ENCODE measurements at places on chromosomes 11 and 22.

- DNase-seq = no peak
Measured at GRCh38 chr11:75233754-75234172, 6.8 kb upstream of the TPBGL start.

DNA sequence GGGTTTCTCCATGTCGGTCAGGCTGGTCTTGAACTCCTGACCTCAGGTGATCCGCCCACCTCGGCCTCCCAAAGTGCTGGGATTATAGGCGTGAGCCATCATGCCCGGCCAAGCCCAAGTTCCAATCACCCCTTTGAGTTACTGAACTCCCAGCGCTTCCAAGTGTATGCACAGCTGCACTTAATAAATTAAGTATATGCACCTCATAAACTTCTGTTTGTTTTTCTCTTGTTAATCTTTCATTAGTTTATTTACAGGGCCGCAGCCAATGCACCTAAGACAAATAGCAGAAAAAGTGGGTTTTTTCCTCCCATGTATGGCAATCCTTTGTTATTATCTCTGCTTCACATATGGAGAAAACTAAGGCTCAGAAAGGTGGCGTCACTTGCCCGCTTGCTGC, 21.3 kb downstream of the SYN3 start:
- no peak for DNase-seq

GRCh38 chr22:46039535-46039934, 62.6 kb upstream of the WNT7B start:
- no peak for DNase-seq

- DNase-seq = no peak
Measured at GRCh38 chr11:11217929-11218628, 135.0 kb downstream of the CSNK2A3 start.

GRCh38 chr11:124724979-124725718, 14.6 kb upstream of the NRGN start:
- no peak for DNase-seq

- peak; percentile 90 for DNase-seq
Measured at GRCh38 chr22:36180038-36180880, 19.7 kb upstream of the APOL3 start.

DNA sequence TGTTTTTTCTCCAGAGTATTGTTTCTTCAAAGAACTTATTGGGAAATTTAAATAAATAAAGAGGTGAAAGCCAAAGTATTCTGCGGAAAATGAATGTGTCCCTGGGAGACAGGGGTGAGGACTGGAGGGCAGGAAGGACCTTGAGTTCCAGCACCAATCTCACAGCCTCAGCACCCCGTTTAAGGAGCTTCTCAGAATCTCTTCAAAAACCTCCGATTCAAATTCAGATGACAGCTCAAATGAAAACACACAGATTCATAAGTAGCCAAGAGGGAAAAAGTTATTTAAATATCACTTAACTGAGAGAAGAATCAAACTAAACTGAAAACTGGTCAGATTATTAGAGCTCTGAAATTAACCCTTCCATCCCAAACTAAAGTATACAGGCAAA, 12.5 kb downstream of the MTMR2 start:
- DNase-seq = no peak

DNA sequence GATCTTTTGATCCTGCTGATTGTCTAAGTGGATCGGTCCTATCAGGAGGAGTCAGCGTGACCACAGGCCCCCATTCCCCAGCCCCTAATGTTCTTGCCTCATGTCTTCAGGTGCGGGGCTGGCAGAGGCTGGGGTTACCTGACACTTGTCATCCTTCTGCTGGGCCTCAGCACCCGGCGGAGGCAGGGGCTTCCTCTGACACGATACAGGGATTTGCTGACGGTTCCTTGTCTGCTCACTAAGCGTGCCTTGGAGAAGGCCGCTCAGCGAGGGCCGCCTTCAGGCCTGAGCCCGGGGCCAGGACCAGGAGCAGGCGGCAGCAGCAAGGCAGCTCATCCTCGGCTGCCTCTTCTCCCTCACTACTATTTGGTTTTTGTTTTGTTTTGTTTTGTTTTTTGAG, 45.7 kb upstream of the KCNQ1OT1 start:
- no peak for DNase-seq

DNA sequence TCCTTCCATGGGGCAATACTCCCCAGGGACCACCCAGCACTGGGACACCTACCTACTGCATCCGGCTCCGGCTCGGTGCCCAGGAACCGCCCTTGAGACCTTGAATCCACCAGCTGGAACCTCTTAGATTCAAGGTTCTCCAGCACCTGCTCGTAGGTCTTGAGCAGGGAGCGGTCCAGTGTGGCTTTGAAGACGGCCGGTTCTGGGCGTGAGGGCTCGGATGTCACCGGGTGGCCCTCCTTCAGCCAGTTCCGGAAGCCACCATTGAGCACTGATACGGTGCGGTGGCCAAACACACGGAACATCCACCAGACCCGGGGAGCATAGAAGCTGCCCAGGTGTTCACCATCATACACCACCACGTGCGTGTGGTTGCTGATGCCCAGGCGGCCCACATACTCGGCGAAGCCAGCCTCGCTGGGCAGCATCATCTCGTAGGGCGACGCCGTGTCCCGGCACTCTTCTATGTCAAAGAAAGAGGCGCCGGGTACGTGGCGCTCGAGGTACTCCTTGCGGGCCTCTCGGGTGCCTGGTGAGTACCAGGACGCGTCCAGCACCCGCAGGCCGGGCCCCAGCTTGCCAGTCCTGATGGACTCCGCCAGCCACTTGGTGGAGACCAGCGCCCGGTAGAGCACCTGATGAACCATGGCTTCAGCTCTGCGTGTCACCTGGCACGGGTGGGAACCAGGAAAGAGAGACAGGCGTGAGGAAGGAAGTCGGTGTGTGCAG, 997 bp downstream of the TST start:
- no peak for DNase-seq

DNA sequence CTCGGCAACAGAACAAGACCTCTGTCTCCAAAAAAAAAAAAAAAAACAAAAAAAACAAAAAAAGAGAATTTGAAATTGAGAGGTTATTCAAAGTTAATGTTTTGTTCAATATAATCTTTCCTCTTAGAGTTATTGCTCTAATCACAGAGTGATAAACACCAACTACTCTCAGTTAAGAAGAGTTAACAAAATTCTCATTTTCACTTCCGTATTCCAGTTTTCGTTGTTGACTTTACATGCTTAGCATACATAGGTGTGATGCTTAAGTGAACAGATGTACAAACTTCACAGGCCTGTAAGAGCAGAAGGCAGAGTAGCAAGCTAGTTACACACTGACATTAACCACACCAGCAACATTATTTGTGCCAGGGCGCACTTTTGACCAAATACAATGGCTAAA, 12.3 kb downstream of the EIF4ENIF1 start:
- DNase-seq = no peak

DNA sequence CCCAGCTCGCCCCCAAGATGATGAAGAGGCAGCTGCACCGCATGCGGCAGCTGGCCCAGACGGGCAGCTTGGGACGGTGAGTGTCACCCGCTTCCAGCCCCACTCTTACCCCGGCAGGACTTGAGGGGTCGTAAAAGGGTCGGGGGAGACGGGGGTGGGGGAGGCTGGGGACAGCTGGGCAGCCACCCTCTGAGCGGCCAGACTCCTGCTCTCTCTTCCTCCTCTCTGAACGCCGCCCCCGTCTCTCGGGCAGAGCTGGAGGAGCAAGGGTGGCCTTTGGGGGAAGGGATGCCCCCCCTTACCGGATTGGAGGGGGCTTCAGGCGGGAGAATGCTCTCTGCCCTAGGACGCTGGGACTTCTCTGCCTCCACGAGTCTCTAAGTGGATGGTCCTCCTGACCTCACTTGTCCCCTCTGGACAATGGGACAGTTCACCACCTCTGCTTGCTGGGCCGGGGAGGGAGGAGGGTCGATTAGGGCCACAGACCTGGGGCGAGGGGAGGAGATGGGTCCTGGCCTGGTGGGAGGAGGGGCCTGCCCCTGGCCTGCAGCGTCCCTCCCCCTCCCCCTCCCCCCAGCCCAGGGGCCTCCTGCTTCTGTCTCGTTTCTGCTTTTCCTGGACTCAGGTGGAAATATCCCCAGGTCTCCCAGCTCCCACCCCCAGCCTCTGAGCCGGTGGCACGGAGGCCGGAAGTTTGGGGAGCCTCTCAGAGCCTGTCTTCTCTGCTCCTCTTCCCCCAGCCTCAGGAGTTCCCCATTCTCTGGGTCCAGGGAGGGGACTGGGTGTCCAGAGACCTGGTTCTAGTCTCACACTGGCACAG, 512 bp downstream of the SH3BP1 start:
- DNase-seq = no peak

DNA sequence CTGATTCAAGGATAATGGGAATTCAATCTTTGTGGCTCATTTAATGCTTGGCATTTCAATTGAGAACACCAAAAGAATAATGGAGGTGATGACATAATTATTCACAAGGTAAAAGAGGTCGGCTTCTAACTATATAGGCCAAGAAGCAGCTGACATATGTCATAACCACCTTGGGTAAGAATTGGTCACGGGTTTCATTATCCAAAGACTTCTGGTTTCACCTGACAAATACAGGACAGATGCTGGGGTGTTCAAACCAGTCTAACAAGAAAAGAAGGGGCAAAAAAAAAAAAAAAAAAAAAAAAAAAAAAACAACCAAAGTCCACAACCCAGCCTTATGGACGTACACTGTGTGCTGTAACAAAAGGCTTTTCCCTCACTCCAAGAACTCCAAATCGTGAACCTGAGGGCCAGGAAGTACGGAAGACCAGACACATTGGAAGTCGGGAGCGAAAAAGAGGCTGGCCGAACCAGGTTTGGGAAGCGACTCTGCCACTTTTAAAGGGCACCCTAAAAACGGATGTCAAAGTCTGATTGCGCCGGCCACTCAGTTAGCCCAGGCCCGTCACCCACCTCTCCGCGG, 385 bp downstream of the HARBI1 start:
- DNase-seq = no peak

DNA sequence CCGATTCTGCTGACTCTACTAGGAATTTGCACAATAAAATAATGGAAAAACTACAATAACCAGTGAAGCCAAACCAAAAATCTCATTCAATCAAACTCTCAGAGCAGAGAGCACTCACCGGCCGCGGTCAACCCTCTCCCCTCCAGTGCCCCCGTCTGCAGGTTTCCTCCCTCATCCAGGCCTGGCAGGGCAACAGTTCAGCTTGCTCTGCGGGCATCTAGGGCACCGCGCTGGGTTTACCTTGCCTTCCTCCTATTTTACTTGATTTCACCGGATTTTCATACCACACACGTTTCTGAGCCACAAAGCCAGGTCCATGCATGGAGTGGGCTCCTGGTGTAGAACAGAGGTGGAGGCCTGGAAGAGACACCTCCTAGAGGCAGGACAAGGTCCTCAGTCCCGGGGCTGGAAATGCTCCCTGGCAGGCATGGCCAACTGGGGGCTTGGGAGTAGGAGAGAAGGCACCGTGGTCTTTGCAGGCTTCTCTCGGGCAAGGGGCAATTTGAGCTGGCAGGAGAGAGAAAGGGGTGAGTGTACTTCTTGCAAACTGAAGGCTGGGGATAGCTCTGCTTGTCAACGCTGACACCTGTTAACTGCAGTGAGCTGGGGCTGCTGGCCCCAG, 938.4 kb downstream of the BRD1 start:
- no peak for DNase-seq

GRCh38 chr11:113377681-113378412, 9.7 kb upstream of the ANKK1 start:
- DNase-seq = no peak

- no peak for DNase-seq
Measured at GRCh38 chr22:17931400-17931825, 92.9 kb downstream of the MICAL3 start.

DNA sequence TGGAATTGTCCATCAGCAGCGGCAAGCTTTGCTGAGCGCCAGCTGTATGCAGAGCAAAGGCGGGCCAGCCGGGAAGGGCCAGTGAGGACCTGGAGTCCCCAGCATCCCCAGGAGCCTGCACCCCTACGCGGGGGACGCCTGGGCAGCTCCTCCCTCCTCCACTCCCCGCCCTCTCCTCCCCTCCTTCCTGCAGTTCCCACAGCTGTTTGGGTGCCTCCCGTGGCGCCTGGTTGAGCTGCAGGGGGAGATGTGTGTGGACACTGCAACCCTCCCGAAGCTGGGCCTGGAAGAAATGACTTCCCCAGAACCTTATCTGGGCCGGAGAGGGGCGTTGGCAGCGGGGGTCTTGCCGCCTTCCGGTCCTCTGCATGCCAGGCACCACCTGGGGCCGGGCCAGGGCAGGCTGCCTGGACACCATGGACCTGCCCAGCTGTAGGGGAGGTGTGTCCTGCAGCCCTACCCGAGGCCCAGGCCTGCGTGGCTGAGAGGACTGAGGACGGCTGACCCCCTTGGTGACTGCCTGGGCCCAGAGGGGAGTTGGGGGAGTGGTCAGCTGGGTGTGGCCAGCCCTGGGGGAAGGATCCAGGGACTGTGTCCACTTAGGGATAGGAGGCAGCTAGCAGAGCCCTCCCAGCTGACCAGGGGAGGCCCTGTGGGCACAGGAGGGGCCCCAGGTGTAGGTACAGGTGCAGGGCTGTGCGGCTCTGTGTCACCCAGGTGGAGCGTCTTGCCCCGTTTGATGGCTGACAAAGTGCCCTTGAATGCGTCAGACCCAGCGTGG, 16.8 kb upstream of the MUC6 start:
- no peak for DNase-seq

- DNase-seq = no peak
Measured at GRCh38 chr11:116059919-116060318, 555.7 kb upstream of the CADM1 start.

- DNase-seq = no peak
Measured at GRCh38 chr11:429931-430456, 11.8 kb downstream of the ANO9 start.

- DNase-seq = no peak
Measured at GRCh38 chr11:123461164-123461563, 31.1 kb downstream of the GRAMD1B start.

DNA sequence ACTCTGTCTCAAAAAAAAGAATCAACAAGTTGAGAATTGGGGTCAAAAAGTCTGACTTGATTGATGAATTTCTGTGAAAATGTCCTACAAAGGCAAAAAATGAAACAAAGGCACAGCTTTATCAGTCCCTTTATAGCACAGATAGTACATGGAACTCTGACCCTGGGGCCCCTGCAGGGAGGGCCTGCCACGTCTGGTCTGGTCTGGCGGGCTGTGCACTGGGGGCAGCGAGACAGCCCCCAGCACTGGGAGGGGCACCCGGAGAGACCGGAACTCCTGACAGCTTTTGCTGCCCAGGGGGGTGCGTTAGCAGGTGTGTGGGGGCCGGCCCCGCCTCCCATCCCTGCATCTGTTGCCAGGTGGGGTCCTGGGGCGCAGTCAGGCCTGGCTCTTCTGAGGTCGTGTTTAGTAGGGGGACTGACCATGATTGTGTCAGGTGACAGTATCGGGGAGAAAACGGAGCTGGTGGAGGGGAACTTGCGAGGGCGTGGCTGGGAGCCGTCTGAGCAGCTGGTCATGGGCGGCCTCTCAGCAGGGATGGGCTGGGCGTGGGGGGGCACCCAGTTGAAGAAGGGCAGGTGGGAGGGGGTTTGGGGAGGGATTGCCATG, 51.7 kb downstream of the GRAMD4 start:
- DNase-seq = no peak
